Activated CD4-positive, alpha-beta memory T cell treated with anti-CD3 and anti-CD28 coated beads for 36 hours (primary cell): ENCODE measurements at places on chromosomes 11 and 22.
A peak's percentile ranks its signal among the peaks of the same experiment; 100 is the strongest.

GRCh38 chr11:1052133-1053011, 15.9 kb upstream of the MUC6 start:
- DNase-seq: no peak

DNA sequence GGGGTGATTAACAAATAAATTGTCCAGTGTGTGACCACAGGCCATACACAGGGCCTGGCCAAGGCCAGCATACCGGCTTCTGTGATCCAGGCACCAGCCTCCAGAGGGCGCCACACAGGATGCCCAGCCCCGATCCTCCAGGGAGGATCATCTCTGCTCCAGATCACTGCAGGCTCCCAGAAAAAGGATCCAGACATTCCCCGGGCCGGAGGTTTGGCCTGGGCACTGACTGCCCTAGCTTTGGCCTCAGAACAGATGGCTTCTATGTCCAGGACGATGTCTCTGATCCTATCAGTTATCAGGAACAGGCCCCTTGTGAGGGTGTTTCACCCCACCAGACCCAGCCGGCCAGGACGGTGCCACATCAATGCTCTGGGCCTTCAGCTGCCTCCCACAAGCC, 74.5 kb upstream of the LMO1 start:
- DNase-seq: peak; percentile 44

GRCh38 chr11:107962181-107962580, 33.9 kb downstream of the RAB39A start:
- DNase-seq: no peak

GRCh38 chr22:46626911-46627805, 7.0 kb downstream of the GRAMD4 start:
- no peak for DNase-seq

DNA sequence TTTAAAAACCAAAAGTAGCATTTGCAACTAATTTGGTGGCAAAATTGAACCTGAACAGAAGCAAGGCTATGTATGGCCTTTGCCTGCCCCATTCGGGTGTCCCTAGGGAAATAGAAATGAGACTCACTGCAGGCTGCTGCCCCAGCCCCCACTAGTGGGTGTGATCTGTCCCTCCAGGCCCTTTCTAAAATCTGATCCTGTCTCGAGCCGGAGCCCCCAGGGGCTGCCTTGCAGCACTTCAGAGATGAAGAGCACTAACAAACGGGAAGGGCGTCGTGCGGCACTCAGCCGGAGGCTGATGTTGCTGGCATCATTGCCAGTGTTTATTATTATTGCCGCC, 43.2 kb downstream of the CD82 start:
- DNase-seq: no peak
